ENCODE measurements at places on chromosomes 3 and 15.

DNA sequence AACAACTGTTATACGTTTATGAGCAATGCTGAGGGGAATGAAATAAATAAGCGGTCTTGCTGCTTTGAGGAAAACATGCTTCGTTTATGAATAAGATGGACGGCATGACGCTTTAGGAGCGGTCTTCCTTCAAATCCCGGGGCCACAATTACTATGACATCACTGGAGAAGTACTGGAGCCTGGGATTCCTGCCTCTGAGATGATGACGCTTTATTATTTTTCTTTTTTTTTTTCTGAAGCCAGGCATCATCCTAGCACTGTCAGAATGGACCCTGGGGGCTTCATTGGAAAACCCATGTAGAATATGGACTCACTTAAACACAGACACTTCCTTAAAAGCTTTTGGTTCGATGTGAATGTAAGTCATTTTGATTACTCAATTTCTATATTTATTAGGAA, 52.5 kb upstream of the FOXP1 start:
- no peak for DNase-seq

GRCh38 chr3:124336067-124336656, 344.2 kb upstream of the ROPN1 start:
- DNase-seq = no peak

DNA sequence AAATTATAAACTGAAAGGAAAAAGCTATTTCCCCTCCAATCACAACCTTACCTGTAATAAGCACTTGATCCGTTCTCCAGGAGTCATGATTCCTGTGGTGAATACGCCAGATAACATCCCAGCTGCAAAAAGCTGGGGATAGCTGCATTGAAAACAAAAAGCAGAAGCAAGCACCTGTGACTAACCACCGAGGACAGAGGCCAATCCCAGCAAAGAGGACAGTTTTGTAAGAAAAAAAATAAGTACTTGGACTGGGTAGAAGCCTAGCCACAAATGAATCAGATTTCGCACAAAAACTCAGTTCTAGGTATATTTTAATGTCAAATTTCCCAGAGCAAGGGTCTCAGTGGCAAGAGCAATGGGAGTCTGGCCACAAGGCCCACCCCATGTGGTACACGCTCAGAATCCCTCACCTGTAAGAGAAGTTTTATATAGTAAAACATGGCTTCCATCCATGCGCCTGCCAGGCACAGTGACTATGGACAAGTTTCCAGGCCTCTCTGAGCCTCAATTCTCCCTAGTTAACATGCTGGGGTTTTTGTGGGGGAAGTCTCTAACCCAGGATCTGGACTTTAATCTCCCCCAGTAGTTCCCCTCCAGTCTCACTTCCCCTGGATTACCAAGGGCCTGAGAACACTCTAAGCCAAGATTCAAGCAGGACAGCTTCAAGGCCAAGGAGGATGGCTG, 19.2 kb downstream of the SLC25A20 start:
- DNase-seq = no peak

DNA sequence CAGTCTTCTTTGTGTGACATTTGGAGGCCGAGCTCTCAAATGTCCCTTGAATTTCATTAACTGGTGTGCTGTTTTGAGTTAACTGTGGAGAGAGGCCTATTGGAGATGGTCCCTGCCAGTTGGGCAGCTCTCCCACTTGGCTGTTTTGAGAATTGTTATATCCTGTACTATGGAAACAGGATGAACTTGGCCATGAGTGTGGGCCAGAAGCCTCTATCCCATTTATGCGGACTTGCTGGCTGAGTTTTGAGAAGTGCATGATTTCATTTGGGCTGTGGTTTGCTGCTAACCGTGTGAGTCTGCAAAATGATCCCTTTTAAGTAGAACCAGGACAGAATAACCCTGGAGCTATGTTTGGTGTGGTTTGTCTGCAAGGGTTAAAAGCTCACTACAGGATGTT, 366.0 kb downstream of the PTPRG start:
- no peak for DNase-seq

- DNase-seq = peak; percentile 3
These were observed 459.4 kb downstream of the GBE1 start for GRCh38 chr3:81302045-81302444.

DNA sequence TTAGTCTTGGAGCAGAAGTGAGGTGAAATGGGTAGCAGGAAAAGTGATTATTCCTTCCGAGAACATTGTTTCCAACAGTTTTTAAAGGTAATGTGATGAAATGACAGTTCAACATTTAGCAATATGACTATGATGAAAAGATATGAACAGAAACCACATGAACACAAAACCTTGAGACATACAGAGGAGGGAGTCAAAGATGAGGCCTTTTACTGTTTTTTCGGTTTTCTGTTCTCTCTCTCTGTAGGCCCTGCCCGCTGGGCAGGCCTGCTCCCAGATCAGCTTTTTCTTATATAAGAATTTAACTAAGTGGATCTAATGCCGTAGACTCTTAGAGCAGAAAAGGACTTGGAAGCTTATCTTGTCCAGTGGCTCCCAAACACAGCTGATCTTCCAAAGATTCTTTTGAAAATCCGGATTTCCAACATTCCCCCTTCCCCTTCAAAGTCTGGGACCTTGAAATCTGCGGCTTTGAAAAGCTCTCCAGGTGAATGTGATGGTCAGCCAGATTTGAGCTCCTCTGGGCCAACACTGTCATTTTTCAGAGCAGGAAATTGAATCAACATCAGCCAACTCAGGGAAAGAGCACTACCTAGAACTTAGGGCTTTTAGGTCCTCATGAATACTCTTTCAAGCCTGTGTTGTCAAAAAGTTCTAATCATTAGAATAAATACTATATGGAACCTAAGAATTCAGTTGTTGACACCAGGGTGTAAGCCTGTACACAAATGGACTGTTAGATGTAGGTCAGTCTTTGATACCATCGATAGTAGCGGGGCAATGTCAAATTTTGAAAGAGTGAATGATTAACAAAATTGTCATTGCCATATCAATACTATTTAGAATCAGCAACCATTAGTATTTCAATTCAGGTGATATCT, 372.7 kb downstream of the SHQ1 start:
- no peak for DNase-seq

- DNase-seq = no peak
These were observed 61.5 kb upstream of the MEF2A start for GRCh38 chr15:99504071-99504822.

- no peak for DNase-seq
These were observed 36.6 kb downstream of the FAN1 start for GRCh38 chr15:30940359-30940758.

DNA sequence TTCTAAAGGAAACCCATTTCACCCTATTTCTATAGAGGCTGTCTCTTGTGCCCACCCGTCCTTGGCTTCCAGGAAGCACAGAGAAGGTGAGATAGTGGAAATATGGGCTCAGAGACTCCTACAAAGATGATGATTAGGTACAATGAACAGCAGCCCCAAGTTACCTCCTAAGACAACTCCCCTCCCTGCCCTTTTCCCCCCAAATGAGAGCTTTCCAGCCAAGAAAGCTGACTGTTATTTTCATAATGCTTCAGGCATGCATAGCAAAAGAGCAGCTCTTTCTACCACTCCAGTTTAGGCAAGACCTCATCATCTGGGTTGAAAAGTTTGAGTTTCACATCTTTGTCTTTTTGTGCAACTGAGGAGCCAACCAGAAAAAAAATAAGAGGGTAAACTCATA, 248.8 kb upstream of the ADAMTS9 start:
- no peak for DNase-seq

DNA sequence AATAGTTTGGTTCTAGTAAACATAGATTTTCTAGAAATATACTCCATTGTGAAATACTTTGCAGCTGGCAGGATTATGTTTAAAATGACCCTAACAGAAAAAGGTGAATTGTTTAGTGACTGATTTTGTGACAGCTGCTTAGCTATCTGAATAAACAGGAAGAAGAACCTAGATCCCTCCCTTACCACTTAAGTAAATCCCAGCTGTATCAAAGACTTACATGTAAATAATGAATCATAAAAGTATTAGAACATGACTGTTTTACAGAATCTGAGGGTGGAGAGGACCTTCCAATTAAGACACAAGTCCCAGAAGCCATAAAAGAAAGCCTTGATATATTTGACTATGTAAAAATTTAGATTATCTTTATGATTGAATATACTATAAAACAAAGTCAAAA, 15.9 kb downstream of the SLC49A4 start:
- DNase-seq = no peak

DNA sequence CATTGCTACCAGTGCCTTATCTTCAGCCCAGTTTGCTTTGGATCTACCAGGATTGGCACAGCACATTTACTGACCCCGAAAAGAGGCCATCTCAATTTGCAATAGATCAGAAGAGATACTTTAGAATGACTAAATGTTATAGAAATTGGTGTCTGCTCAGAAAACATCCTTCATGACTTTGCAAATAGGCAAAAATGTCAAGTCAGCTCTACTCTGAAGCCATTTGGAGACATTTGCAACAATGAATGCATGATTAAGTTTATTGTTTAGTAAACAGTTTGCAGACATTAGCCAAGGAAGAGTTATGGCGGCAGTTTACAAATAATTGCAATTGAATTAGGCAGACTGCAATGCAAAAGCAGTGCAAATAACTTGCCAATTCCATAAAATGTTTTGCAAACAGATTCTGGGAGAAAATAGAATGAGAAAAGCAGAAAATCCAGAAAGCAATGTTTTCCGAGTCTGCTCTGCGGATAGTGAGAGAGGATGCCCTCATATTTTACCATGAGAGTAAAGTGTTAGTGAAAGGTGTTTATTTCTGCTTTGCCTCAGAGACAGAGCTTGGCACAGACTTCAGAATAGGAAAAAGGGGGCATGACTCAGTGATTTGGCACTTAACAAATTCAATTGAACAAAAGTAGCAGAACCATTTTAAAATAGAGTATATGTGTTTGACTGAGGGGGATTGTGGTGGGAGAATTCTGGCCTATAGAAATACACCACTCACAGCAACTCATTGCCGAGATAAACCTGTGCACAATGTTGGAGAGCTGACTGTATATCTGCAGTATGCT, 334.9 kb upstream of the NR2F2 start:
- DNase-seq = no peak

DNA sequence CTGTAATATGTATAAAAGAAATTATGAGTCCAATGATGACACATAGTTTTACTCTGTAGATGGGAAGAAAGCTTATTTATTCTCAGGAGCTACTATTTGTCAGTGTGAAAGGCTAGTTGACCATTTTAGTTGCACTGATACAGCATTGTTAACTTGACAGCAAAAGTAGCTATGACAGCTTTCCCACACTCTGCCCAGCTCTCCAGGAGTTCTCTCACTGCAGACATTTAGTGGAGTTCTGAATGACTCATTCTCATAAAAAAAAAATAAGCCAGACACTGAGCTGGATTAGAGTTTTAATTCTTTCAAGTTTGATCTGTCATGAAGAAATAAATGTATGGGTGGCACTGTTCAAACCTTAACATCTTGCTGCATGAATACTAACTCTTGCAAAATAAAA, 77.2 kb upstream of the CFAP20DC start:
- DNase-seq = no peak

- DNase-seq = peak; percentile 42
These were observed 15.7 kb upstream of the AEN start for GRCh38 chr15:88605189-88606069.

- no peak for DNase-seq
These were observed 20.9 kb upstream of the VILL start for GRCh38 chr3:37969596-37970100.

- no peak for DNase-seq
These were observed 287.2 kb upstream of the LRRFIP2 start for GRCh38 chr3:37461485-37462000.

GRCh38 chr3:72996121-72996472, 514 bp upstream of the PPP4R2 start:
- DNase-seq = no peak

DNA sequence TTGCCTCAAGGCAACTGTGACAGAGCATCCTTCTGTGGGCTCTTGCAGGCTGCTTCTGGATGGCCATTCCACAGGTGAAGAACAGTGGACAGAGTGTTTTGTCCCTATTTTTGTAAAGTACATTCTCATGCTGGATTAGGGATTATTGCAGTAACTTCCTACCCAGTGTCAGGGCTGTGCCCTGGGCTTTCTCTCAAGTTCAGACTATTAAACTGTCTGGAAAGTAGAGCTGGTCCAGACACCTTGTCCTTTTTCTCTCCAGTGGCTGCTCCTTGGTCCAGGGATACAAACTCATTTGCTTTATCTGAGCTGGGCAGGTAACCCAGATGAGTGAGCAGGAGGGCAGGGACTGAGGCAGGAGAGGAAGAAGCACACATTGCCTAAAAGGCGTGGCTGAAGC, 37.4 kb upstream of the AGBL1 start:
- DNase-seq = no peak

DNA sequence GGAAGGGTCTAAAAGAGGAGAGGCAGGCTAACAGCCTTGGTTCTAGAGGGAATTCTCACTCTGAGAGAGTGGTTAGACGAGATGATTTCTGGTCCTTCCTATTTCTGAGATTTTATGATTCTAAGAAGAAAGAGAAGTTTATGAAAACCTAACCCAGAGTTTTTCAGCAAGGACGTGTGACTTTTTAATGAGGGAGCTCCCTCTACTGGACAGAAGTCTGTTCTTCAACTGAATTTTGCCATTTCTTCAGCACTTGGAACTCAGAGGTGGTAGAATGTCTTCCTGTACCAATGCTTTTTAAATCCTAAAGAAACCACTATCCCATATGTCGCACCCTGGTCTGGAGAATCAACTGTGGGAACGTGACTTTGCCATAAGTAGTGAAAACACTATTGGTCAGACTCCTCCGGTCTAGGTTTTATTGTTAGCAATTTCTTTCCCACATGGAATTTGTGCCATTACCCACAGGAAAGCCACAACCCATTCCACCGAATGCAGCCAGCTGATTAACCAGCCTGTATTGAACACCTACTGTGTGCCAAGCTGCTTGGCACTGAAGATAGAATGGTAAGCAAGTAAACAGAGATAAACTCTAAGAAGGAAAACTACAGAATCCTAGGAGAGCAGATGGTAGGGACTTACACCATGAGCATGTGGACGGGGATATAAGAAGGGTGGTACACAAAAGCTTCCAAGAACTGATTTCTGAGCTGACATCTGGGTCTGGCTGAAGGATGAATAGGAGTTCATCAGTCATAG, 199.5 kb upstream of the LMCD1 start:
- DNase-seq = peak; percentile 39

DNA sequence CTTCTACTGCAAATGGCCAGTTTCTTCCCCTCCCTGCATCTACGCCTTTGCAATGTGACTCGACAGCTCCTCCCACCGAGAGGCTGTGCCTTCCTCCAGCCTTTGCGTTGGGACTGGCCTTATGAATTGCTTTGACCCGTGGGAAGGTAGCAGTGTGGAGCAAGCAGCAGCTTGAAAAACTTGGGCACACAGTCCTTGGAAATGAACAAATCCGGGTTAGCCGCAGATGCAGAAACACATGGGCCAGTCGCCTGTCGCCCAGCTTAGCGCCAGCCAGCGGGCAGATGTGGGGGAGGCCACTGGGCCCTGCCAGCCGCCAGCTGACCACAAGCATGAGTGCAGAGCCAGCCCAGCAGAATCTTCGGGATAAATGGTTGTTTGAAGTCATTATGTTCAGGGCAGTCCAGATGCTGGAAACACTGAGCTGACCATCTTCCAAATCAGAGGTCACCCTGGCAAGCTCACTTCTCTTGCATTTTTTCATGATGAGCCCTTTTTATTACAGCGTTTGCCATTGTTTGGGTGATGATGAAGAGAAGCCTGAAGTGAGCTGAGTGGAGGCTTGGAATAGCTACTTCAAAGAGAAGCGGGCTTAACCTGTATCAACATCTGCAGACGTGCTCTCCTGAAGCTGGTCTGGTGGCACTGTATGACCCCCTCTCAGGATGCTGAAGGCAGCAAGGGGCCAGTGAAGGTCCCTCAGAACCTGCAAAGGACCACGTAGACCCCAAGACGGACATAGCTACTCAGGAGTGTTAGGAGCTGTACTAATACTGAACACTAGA, 9.8 kb downstream of the SELENOS start:
- DNase-seq = no peak

GRCh38 chr3:31182661-31183060, 288.2 kb upstream of the GADL1 start:
- DNase-seq = no peak
